ENCODE measurements at places on chromosomes 5 and 9. TPM values are rescaled to one million over a fixed set of nuclear protein-coding genes. Genes with fewer than 3 reads are reported as not detected.
A peak's percentile ranks its signal among the peaks of the same experiment; 100 is the strongest.

- no peak for DNase-seq
Measured at GRCh38 chr9:128735373-128735772, 11.4 kb upstream of the ZDHHC12 start.

DNA sequence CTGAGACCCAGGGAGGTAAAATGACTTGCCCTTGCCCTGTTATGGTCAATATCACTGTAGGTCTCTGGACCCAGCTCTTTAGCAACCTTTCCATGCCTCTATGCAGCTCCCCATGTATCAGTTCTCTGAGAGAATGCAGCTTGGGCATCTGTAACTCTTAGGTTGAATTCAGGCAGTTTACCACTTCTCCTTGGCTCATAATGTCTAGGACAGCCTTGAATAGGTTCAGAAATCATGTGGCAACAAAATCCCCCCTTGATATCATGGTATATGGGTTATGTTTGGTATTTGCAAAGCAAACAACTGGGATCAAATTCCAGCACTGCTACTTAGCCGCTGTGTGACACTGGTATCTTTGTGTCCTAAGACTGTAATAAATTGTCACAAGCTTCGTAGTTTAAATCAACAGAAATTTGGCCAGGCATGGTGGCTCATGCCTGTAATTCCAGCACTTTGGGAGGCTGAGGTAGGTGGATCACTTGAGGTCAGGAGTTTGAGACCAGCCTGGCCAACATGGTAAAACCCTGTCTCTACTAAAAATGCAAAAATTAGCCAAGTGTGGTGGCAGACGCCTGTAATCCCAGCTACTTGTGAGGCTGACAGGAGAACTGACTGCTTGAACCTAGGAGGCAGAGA, 10.7 kb upstream of the SUB1 start:
- DNase-seq: no peak

DNA sequence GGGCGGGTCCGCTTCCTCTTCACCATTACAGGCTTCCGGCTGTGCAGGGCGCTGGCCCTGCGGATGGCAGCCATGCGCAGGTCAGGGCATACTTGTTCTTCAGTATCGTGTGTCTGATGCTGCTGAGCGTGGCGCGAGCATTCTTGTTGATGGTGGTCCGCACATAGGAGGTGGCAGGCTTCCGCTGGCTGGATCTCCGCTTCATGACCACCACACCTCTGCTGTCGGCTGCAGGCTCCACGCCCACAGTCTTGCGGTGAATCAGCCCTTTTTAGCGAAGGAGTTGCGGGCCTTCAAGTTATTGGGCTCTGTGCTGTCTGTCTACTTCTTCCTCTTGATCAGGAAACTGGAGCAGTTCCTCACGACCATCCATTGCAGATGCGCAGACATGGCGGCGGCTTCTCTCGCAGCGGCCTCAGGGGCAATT, 62.4 kb upstream of the ZNF608 start:
- DNase-seq: no peak

GRCh38 chr9:29906065-29906464, 2332.8 kb upstream of the C9orf72 start:
- DNase-seq: no peak

DNA sequence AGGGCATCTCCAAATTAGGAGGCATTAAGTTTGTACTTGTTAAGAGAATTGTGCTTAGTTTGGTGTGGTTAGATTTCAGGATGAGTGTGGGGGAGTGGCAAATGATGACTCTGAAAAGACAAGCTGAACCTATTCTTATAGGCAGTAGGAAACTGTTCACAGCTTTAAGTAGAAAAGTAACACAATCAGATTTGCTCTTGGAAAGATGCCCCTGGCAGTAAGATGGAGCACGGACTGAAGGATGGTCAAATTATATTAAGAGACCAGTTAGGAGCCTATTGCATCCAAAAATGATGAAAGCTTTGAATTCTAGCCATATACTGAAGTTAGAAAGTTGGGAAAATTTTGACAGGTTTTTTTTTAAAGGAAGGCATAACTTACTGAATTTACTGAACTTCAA, 254.2 kb upstream of the MEF2C start:
- DNase-seq: no peak

DNA sequence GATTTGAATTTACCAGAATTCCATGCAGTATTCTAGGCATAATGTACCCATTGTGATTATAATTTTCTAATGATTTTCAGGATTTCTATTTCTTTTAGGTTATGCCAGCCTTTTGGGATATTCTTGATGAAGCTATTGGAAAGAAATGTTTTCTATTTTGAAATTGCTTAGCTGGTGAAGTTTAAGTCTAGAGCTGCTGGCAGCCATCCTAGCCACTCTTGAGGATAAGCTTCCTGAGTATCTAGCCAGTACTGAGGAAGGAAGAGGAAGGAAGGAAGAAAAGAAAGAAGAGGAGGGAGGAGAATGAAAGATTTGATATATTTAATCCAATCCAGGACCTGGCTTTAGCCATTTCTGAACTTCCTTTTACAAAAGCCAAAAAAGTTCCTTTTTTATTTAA, 142.1 kb upstream of the DAB2 start:
- no peak for DNase-seq

GRCh38 chr9:81650586-81651515, 38.5 kb downstream of the TLE1 start:
- DNase-seq: no peak

GRCh38 chr9:21110708-21111576, 30.7 kb downstream of the IFNW1 start:
- no peak for DNase-seq

GRCh38 chr9:107137495-107138202, 145.4 kb upstream of the RAD23B start:
- no peak for DNase-seq

GRCh38 chr9:84947412-84947972, 278.0 kb downstream of the NTRK2 start:
- DNase-seq: no peak

- DNase-seq: no peak
Measured at GRCh38 chr5:143350751-143351602, 52.5 kb downstream of the NR3C1 start.

- DNase-seq: no peak
Measured at GRCh38 chr5:140162275-140162674, 12.7 kb upstream of the CYSTM1 start.

DNA sequence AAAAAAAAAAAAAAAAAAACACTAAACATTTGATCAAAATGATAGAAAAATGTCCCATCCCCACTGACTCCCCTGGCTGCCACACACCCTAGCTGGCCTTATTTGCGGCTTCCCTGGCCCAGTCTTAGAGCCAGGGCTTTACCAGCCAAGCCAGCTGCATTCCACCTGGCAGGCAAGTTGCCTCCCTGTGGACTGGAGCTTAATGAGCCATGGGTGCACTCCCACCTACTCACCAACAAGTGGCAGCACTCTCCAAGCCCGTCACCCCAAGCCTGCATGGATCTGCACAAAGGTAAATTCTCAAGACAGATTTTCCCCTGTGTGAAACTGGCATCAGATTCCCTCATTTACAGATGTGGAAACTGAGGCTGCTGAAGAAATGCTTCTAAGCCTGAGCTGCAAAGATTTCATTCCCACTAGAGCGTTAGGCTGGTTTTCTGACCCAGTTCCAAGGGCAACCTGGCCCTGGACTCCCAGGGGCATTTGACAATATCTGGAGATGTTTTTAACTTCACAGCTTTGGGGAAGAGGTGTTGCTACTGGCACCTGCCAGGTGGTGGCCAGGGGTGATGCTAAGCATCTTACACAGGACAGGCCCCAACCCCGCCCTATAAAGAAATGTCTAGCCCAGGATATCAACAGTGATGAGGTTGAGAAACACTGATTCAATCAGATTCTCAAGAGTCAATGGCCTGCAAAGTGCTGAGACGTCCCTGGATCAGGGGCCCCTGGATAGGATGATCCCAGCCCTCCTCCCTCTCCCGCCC, 21.9 kb upstream of the VDAC1 start:
- DNase-seq: peak; percentile 14

- DNase-seq: no peak
Measured at GRCh38 chr5:40555886-40556285, 123.8 kb upstream of the PTGER4 start.

DNA sequence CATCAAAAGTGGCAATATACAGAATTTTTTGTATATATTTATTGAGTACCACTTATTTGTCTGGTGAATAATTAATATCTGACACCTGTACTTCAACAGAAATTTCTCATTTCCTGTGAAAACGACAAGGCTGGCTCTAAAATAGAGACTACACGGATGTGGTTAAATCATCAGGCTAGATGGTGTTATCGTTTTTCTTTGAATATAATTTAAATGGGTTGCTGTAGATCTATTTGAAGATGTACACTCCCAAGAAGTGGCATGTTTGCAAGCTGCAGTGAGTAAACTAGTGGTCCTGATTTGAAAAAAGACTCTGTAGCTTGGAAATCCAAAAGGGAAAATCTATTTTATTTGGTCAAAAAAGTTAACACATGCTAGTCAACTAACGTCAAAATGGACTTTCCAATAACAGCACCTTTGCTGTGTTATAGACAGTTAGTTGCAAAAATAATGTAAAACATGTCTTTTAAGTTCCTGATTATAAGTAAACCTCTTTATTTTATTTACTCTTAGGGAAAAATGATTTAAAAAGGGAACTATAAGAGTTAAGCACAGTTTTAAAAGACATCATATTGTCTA, 13.8 kb downstream of the ST8SIA4 start:
- DNase-seq: peak; percentile 33

- no peak for DNase-seq
Measured at GRCh38 chr5:134246771-134247427, 21.0 kb upstream of the PPP2CA start.

DNA sequence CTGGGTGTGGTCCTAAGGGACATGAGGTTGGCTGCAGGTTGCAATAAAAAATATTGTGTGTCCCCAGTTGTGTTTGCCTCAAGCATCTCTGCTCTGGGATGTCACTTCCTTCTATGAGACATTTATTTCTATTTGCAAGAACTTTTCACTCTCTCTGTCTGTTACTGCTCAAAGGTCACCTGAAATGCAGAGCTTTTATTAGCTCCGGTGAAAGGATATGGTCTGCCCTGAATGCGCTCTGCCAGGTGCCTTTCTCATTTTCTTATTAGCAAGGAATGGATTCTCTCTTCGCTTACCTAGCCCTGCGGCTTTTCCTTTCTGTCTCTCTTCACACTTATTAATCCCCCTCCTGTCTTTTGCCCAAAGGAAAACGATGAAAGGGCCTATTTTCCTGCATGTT, 526.1 kb downstream of the TMEM38B start:
- DNase-seq: no peak

The SMIM33 gene
- 0.28 TPM for total RNA-seq

The OLFM1 gene
- not detected for total RNA-seq

The MARCOL gene
- total RNA-seq: not detected

The LRRC70 gene
- total RNA-seq: 0.13 TPM
